ENCODE measurements at places on chromosomes 13 and 19.

GRCh38 chr19:4380254-4380727 lies 20.1 kb downstream of the SH3GL1 start:
- peak; percentile 41 for DNase-seq

- no peak for DNase-seq
These were observed 1.8 kb downstream of the FXYD1 start for GRCh38 chr19:35140207-35140961.

DNA sequence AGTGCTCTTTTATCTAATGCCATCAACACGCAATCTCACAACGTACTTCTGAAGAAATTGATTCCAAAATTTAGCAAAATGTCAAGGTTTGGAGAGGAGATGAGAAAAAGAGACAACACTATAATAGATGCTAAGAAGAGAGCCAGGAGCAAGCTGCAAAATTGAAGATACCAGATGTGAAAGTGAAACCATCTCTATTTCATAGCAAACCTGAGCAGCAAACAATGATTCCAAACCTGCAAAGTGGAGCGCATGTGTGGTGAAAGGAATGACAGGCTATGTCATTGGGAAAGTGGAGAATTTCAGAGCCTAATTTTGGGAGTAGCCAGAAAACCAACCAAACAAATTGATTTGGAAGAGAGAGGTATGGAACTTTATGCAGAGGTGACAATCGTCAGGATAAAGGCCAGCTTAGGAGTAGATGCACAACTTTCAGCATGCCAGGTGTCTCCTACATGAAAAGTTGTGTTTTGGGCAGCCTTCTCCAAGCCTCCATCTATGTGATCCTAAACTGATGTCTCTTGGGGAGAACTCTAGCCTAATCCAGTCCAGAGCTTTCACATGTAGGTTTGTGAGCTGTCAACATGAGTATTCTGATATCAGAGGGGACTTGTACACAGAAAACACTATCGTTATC lies 158.4 kb upstream of the FNDC3A start:
- DNase-seq = no peak

DNA sequence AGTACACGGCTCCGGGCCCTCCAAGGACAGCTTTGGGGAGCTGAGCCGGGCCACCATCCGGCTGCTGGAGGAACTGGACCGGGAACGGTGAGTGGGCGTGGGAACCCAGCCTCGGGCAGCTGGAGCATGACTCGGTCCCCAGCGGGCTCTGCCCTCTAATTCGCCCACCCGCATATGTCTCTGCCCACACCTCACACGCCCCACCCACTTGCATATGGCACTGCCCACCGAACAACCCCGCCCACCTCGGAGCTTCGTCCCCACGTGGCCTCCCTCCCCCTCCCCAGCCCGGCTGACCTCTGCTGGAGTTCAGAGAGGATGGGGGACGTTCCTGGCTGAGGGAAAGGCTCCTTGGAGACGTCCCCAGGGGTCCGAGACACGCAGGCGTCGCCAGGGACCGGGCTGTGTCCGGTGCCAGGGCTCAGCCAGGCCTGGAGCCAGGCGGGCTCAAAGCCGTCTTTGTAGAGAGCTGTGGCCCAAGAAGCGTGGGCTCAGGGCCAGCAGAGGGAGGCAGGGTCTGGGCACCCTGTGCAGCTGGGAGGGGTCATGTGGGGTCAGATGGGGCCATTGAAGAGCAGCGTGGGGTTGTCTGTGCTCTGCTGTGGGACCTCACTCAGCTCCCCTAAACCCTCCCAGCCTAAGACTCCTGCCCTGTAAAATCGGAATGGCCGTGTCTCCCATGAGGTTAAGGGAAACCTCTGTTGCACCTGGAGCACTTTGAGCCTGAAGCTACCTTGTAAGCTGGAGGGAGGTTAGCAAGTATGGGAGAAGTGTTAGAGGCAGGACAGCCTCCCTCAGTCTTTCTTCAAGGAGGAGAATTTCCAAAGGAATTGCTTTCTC lies 3.8 kb downstream of the APC2 start:
- DNase-seq = no peak

- no peak for DNase-seq
These were observed 19.4 kb downstream of the MLLT1 start for GRCh38 chr19:6260376-6260775.

DNA sequence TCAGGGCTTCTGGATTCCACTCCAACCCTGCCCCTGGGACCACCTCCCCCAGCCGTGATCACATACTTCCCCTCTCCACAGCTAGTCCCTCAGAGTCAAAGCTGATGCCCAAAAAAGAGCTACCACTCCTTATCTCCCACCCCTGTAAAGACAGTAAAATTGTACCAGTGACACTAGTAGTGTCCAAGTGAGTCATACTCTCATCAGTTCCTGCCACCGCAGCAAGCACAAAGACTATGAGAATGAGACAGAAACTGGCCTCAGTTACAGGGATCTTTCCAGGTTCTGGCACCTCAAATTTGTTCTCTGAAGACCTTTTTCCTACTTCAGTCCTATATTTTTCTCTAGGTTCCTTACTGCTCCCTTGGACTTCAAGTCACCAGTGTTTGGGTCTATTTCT lies 144.2 kb downstream of the SPRY2 start:
- DNase-seq = peak; percentile 22

DNA sequence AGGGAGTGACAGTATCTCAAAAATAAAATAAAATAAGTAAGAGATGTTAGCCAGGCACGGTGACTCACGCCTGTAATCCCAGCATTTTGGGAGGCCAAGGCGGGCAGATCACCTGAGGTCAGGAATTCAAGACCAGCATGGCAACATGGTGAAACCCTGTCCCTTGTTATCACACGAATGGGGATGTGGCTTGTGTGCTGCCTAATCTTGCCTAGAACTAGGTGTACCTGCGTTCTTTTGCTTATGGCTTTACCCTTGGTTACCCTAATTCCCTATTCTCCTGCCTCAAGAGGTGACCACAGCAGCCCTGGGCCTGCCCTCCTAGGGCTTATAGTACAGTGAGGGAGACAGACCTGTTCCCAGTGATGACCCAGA lies 6.3 kb upstream of the PVR start:
- DNase-seq = no peak

DNA sequence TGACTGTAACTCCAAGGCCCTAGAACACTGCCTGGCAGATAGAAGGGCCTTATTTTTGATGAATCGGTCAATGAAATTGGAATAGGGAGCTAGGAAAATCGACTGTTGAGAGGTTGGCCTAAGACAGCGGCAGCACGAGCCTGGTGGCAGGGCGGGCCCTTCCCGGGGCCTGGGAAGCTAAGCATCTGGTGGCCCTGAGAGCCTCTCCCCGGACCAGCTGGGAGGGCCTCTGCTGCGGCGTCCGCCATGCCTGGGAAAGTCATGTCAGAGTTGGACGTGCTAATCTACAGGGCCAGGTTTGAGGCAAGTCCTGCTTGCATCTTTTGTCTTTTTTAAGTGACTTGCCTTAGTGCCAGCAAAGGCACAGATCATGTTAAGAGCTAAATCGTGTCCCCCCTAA lies 11.2 kb upstream of the GPR12 start:
- no peak for DNase-seq

DNA sequence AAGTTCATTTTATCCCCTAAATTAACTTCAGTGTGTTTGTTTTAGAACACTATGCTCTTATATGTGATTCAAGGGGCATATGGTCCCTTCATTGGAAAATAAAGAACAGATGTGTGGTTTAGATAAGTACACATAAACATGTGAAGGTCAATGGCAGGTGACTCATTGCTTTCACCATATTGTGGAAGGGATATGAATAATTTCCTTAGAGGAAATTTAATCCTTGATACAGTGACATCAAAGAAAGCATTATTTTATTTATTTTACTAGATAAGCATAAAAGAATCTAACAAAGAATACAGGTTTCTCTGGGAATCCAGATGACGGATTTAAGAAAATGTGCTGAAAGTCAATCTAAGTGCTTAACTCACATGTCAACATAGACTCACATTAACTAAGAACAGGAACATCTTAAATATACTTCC lies 373.5 kb downstream of the KCTD12 start:
- peak; percentile 96 for DNase-seq

All from lung microvascular endothelial cell (primary cell).